ENCODE measurements at places on chromosomes 5 and 9.

GRCh38 chr5:167851416-167851815 is 440.0 kb upstream of the WWC1 start:
- DNase-seq, result no peak

- no peak for DNase-seq
Observed at GRCh38 chr9:82117026-82117811, 128.6 kb downstream of the SPATA31D1 start.

- no peak for DNase-seq
Observed at GRCh38 chr5:155276231-155276630, 262.7 kb downstream of the KIF4B start.

DNA sequence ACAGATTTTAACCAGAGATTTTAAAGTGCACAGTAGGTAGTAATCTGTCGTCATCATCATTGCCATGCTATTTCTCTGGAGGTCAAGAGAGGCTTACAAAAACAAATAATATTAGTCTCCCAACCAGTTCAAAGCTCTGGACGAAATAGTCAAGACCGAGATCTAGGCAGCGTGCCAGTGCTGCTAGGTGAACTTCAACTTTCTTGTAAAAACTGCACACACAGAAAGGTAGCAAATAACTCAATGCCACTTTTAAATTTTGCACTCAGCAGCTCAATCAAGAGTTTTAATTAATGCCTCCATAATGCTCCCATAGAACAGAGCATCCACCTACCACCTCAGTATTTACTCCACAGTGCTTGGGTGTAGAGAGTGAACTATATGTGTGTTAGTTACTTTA is 656.8 kb downstream of the IRX1 start:
- DNase-seq, result no peak

GRCh38 chr5:165321912-165322311 is 1816.5 kb downstream of the MAT2B start:
- no peak for DNase-seq

GRCh38 chr5:143001764-143002351 is 231.7 kb downstream of the ARHGAP26 start:
- DNase-seq, result no peak

DNA sequence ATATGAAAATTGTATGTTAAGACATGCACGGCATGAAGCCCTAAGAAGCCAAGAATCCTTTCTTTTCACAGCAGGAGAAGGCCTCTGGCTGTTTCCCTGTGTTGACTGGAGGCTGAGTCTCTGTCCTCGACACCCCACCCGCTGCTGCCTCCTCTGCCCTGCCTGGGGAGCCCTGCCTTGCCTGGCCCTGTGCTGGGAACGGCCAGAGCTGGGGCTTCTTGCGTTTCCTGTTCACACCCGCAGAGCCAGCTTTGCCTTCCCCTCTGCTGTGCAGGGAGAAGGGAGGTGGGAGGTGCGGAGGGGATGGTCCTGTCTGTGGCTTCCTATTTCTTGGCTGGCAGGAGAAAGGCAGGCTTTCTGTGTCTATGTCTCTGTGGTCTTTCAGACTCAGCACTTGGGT is 6.9 kb upstream of the GMCL2 start:
- DNase-seq, result no peak

DNA sequence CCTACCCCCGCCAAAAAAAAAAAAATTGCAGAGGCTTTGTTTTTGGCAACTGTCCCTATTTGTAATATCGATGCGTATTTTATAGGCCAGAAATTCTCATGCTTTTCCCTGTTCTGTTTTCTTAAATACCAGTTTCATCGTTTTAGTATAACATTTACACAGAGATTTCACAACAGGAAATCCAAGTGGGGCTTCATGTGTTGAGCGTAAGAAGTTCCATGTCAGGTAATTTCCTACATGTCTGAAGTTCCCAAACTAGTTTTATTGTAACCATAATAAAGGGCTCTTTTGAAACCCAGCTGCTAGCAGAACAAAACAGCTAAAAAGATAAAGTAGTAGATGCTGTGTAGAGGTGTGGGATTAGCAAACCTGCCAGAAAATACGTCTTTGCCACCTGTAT is 4.2 kb downstream of the SMC5 start:
- DNase-seq, result no peak

DNA sequence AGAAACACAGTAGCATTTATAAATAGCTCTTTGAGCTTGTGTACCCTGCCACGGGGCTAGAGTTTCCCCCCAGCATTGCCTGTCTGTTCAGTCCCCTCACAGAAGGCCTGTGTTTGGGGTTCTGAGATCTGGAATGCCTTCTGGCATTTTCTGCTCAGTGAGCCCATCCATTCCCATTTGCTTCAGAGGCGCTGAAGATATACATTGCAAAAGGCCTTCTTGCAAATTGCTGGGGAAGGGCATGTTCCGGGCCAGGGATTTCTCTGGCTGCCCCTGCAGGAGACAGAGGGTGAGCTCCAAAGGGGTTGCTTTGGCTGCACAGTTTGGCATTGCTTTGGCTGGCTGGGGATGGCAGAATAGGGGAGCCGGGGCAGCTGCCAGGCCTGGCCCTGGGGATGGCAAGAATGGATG is 308.4 kb downstream of the MSX2 start:
- DNase-seq, result no peak

- no peak for DNase-seq
Observed at GRCh38 chr9:136508729-136509500, 26.1 kb upstream of the SEC16A start.

GRCh38 chr5:91183743-91184142 is 199.4 kb downstream of the ARRDC3 start:
- DNase-seq, result no peak

- no peak for DNase-seq
Observed at GRCh38 chr9:737400-738120, 103.9 kb upstream of the DMRT1 start.

DNA sequence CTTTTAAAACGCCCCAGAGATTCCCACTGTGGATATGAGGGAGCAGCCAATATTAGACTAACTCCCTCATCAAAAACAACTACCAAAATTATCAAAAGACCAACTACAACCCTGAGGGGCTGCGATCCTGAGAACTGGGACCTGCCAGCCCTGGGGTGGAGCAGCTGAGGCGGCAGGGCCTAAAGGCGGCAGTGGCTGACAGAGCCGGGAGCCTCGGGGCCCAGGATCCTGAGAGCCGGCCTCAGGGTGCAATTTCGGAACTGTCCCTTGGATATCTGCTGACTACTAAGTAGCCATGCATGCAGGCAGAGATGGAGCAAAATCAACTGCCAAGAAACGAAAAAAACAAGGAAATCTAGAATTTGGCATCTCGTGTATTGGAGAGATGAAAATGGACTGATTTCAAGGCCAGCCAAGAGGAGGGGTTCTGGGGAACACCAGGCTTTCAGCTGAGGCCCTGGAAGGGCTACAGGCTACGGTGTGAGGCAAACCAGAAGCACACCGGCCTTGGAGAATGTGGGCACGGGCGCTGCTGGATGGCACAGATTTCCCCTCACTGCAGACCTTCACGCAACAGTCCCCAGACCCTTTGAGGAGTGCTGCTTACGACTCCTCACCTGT is 63.6 kb upstream of the UBAC1 start:
- peak; percentile 12 for DNase-seq

DNA sequence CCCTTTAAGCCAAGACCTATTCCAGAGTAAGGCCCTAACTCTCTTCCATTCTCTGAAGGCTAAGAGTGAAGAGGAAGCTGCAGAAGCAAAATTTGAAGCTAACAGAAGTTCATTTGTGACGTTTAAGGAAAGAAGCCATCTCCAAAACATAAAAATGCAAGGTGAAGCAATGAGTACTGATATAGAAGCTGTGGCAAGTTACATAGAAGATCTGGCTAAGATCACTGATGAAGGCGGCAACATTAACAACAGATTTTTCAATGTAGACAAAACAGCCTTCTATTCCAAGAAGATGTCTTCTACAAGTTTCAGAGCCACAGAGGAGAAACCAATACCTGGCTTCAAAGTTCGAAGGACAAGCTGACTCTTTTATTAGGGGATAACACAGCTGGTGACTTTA is 1143.4 kb downstream of the CDH12 start:
- no peak for DNase-seq

GRCh38 chr9:87644659-87645058 is 81.3 kb upstream of the CTSL start:
- DNase-seq, result no peak

DNA sequence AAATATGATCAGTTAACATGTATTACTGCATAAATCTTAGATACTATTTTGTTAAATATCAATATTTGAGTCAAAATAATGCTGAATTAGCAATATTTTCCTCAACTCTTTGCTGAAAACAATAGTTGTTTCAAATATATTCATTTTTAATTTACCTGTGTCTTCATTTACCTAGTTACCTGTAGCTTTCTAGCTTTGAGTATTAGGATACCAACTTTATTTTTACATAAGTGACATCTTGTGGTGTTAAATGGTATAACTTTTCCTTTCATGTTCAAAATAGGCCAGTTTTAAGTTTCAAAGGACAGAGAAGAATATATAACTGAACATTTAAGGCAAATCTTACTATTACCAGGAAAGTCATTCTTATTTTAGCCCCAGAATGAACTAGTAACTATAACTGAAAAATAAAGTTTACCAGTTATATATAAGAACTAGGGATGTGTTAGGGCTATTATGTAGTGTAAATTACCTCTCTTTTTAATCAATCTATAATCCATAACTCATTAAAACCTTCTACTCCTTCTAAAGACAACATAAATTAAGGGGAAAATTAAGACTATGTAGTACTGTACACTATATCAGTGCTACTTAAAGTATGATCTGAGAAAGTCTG is 25.3 kb downstream of the AP3B1 start:
- no peak for DNase-seq

- DNase-seq, result no peak
Observed at GRCh38 chr5:73496984-73497457, 1.2 kb upstream of the BTF3 start.

DNA sequence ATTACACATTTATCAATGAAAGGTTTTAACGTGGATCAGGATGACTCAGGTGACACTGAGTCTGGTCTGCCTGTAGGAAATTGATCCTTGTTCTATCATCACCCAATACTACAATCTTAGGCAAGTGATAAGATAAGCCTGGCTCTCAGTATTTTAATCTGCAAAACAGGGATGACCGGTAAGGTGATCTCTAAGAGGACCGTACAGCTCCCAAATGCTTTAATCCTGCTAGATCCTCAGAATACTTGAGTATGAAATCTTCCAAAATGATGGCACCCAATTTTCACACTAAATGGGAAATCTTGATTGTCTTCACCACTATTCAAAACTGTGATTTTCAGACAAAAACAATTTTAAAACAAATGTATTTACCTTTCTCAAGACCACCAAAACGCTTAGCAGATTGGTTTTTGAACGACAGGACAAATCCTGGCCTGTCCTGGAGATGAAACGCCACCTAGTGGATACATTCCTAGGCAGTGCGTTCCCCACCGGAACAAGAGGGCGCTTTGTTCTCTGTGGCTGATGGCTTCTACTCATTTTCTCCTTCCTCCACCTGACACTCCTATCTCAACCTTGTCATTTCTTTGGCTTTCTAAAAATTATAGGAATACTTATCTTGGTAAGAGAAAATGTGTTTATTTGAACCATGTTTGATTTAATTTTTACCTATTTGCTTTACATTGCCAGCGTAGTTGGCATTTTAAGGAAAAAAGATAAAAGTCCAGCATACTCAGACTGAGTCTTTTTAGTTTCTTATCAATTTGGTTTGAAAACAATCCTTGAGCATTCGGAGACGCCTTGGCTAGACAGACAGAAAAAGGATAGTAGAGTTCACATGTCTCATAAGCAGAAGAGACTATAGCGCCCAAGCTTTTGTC is 41.2 kb upstream of the VCAN start:
- DNase-seq, result peak; percentile 74

DNA sequence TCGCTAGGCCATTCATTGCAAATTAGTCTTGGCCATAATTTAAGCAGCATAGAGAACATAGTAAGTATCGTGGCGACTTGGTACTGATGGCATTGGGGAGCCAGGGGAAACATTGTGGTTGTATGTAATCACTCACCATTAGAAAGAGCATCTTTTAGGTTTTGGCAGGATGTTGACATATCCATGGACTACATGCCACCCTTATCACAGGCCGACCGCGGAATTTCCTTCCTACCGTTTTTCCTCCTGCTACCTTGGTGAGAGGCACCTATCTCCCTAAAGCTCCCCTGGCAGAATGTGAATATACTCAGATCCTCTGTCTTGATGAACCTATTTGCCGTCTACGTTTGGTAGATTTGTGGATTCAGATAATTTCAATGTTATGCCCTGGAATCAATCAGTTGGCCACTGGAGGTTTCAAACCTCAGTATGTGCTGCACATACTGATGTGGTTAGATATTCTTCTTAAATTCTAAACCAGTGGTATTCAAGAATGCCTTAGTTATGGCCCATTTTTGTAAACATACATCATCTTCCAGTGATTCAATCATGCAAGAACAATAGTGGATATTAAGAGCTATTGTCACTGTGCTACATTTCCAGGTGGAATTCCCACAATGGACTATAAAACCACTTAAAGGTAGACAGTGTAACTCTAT is 271.0 kb upstream of the HAPLN1 start:
- DNase-seq, result no peak

DNA sequence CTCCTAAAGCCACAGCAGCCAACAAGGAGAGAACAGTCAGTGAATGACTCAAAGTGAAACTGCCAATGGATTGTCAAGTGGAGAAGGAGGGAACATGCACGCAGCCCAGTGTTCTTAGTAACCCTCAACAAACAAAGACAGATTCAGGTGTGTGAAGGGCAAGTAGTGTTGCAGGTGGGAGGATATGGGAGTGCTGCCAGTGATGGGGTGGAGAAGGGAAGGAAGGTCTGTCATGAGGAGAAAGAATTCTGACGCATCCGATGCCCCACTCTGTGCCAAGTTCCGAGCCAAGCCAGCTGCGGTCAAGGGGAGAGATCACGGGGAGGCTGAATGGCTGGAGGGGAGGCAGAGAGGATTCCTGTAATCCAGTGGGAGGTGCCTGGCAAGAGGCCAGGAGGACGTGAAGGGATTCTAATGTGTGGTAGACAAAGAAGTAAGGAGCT is 56.5 kb downstream of the CAST start:
- DNase-seq, result no peak

DNA sequence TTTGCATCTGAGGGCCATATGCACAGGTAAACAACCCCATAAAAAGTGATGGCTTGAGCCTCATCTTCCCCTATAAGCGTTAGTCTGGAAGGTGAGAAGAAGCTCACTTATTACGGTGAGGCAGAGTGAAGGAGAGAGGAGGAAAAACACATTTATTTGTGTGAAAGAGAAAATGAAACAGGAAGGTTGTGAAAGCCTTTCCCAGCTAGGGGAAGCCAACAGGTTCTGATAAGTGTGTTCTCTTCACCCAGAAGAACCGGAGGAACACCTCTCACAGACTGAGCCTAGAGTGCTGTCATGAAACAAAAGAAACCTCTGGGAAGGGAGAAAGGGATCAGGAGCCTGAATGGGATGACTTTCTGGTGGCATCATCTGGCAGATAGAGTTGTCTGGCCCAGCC is 192.5 kb downstream of the PTTG1 start:
- no peak for DNase-seq

All from WTC11 (cell line).